Activated CD4-positive, alpha-beta T cell treated with anti-CD3 and anti-CD28 coated beads, Interleukin-2, Interleukin-6, amounts not matched to agents 100 ng/mL and 50 ng/mL, durations not matched to agents 16 hours and 8 hours (primary cell): ENCODE measurements at places on chromosomes 7 and 10.

DNA sequence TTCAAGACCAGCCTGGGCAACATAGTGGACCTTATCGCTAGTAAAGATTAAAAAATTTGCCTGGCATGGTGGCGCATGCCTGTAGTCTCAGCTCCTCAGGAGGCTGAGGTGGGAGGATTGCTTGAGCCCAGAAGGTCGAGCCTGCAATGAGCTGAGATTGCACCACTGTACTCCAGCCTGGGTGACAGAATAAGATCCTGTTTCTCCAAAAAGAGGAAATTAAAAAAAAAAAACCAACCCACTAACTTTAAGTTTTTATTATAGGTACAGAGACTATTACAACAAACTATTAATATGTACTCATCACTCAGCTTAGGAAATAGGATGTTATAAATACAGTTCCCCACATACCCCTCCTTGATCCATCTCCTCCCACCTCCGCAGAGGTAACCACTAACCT is 30.2 kb downstream of the DHTKD1 start:
- no peak for DNase-seq

DNA sequence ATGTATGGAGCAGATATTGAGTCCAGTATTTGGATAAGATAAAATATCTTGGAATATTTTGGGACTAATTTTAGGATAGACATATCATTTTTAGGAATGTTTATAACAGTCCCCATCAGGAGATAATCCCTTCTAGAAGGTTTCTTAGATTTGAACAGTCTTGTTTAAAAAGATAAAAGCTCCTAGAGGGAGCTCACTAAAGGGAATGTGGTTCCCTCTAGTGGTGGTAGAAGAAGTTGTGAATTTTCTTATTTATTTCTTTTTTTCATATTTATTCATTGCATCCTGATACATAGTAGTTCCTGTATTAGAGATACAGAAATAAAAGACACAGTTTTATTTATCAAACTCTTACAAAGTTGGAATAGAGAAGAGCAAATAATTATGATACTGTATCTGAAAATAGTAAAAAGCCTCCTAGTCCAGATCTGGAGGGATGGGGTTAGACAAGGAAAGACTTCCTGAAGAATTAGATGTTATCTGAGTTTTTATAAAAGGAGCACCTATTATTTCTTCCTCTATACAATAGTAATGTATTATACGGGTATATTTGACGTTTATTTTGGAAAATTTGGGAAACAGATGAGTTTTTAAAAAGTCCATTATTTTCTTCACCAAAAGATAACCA is 24.5 kb upstream of the KLF14 start:
- DNase-seq: peak; percentile 40

GRCh38 chr10:84214046-84214572 is 11.2 kb downstream of the LRIT2 start:
- no peak for DNase-seq

GRCh38 chr10:25678666-25679065 is 255.4 kb upstream of the MYO3A start:
- no peak for DNase-seq

- DNase-seq: no peak
Observed at GRCh38 chr10:69960988-69961880, 91.4 kb upstream of the MACROH2A2 start.

DNA sequence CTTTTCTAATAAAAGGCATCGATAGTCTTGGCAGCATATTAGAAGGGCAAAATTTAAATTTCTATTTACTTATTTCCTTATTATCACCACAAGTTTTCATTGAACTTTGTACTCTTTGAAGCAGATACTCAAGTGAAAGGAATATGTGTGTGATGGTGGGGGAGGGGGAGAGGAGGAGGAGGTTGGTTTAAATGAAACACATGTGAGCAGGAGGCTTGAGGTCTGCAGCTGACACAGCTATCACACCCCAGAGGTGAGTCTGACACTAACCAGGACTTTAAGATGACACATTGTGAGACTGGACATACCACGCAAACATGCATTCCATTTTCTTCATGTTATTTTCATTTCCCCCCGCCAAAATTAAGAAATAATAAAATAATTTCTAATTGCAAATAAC is 63.3 kb downstream of the CTTNBP2 start:
- DNase-seq: no peak

DNA sequence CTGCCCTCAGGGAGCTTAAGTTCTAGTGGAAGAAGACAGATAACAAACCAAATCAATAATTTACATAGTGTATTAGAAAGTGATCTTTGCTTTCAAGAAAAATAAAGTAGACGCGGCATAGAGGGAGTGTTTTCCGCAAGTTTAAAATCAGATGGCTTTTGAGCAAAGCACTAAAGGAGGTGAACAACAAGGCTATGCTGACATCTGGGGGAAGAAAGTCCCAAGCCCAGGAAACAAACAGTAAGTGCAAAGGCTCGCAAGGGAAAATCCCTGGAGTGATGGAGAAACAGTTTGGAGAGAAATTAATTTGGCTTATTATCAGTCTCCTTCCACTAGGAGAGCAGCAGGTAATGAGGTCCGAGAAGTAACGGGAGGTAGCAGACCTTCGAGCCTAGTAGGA is 1.9 kb upstream of the CNNM2 start:
- no peak for DNase-seq

- no peak for DNase-seq
Observed at GRCh38 chr10:48503293-48503911, 101.5 kb downstream of the ARHGAP22 start.

DNA sequence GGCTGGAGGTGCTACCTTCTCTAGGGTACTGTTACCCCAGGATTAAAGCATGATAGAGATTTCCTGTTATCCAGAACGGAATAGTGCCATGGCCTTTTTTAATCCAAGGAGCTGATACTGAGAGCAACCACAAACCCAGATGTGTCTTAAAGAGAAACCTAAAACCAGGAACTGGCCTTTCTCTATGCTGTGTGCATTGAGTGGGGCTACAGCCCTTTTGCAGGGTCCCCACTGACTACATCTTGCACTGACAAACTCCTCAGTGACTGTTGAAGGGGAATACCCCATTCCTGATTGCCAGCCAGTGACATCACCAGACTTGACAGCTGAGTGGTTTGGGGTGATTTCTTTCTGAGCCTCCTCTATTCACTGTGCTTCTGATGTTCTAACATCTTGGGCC is 81.9 kb upstream of the CAPZA2 start:
- DNase-seq: no peak

DNA sequence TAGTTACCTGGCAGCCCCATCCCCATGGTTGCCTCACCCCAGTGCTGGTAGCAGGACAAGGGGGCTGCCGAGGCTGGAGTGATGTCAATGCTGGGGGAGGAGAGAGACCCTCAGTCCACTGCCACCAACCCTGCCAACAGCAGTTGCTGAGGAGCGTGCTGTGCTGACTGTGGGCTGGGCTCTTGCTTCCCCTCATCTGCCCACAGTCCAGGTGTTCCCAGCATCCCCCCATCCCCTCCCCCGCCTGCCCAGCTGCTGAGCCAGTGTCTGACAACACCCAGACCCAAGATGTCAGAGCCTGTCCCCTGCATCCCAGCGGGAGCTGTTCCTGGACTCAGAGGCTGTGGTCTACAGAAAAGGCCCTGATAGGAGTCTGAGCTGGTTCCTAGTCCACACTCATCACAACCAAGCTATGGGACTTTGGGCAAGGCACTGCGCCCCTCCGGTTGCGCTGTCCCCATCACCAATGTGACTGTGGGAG is 14.6 kb upstream of the PSAP start:
- no peak for DNase-seq

- no peak for DNase-seq
Observed at GRCh38 chr7:68162712-68163111, 1166.1 kb downstream of the TYW1 start.
